CD4-positive, alpha-beta T cell (primary cell): ENCODE measurements at places on chromosomes 3 and 15.

GRCh38 chr3:159191447-159191846, 389.6 kb downstream of the MFSD1 start:
- no peak overlapping the region for H3K4me3 ChIP-seq
- no peaks in the 10 kb centered on the region for H3K4me1 ChIP-seq
- no peaks in the 10 kb centered on the region for H3K36me3 ChIP-seq
- no peak overlapping the region for H3K27ac ChIP-seq
- no peak for DNase-seq

DNA sequence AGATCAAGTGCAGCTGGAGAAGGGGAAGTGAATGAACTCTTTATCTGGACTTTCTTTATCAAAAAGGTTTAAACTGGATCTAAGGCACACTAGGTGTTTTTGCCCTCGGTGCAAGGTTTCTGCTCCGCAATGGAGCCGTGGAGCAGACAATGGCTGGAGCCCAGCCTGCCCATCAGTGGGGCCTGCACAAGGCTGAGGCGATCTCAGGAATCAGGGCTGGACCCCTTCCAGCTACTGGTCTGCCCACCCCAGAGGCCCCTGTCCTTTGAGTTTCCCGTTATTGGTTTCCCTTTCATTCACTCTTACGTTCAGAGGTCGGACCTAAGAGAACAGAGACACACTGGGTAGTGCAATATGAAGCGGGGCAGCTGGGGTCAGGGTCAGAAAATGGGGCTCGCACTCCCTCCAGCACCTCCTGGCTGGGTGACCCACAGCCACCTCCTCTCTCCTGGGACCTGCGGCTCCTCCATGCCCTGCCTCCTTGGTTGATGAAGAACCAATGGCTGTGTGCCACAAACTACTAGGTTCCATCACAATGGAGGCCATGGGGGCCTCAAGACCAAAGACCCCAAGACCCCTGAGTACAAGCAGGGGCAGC, 164.6 kb downstream of the CHSY1 start:
- peaks cover 7% of the 10 kb centered on the region for H3K4me1 ChIP-seq
- H3K36me3 ChIP-seq, result no peaks in the 10 kb centered on the region
- no peaks in the 10 kb centered on the region for H3K27me3 ChIP-seq
- no peak for DNase-seq

GRCh38 chr3:149472030-149472797, 2.3 kb upstream of the TM4SF4 start:
- DNase-seq, result no peak
- H3K27ac ChIP-seq, result no peak overlapping the region
- H3K27me3 ChIP-seq, result peaks cover 2% of the 10 kb centered on the region
- H3K4me3 ChIP-seq, result no peak overlapping the region
- no peaks in the 10 kb centered on the region for H3K36me3 ChIP-seq
- no peaks in the 10 kb centered on the region for H3K4me1 ChIP-seq

DNA sequence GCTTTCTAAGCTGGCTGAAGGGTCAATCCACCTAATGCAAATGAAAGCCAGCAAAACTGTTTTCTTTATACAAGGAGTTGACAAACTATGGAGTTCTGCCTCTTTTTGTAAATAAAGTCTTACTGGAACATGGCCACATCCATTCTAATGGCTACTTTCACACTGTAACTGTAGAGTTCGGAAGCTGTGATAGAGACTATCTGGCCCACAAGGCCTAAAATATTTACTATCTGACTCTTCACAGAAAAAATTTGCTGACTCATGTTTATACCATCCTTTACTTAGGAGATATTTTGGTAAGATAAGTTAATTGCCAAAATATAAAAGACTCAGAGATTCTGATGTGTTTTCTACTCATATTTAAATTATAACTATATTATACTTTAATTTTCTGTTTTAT, 93.7 kb upstream of the GK5 start:
- no peaks in the 10 kb centered on the region for H3K4me1 ChIP-seq
- H3K27me3 ChIP-seq, result no peaks in the 10 kb centered on the region
- DNase-seq, result no peak
- H3K27ac ChIP-seq, result no peak overlapping the region

- no peak overlapping the region for H3K4me3 ChIP-seq
- DNase-seq, result no peak
- no peaks in the 10 kb centered on the region for H3K4me1 ChIP-seq
These were observed 145.0 kb downstream of the MYLK start for GRCh38 chr3:123739106-123739505.

- no peaks in the 10 kb centered on the region for H3K4me1 ChIP-seq
- H3K27ac ChIP-seq, result no peak overlapping the region
These were observed 587.5 kb downstream of the TUSC7 start for GRCh38 chr3:117297065-117297464.

- no peaks in the 10 kb centered on the region for H3K27me3 ChIP-seq
- no peaks in the 10 kb centered on the region for H3K4me1 ChIP-seq
- H3K36me3 ChIP-seq, result no peaks in the 10 kb centered on the region
- no peak for DNase-seq
- H3K27ac ChIP-seq, result no peak overlapping the region
- H3K4me3 ChIP-seq, result no peak overlapping the region
These were observed 21.2 kb downstream of the ZDHHC23 start for GRCh38 chr3:113968986-113969385.

DNA sequence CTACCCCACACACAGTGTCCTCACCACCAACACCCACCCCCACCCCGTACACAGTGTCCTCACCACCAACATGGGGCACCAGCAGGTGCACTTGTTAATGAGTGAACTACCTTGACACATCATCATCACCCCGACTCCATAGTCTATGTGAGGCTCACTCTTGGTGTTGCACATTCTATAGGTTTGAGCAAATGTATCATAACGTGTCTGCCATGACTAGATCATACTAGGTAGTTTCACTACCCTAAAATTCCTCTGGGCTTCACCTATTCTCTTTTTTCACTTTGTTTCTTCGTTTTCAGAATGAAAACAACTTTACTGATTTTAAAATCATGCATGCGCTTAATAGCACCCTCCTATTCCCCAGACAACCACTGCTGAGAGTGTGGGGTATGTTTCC, 102.6 kb upstream of the SLC6A6 start:
- no peaks in the 10 kb centered on the region for H3K36me3 ChIP-seq
- peaks cover 6% of the 10 kb centered on the region for H3K27me3 ChIP-seq
- DNase-seq, result no peak
- no peak overlapping the region for H3K4me3 ChIP-seq

DNA sequence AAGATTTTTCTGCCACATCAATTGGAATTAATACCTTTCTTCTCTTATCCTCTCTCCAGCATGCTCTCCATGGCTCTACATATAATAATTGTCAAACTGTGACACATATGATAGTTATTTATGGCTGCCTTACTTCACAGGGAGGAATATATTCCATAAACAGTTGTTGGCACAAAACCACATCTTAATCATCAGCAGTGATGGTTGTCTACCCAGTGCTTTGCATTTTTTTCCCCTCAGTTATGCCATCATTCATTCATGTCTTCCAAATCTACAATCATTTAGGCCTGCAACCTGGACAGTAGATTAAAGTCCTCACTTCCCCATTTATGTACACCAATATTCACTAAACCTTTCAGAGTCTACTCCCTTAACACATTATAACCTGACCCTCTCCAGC, 107.7 kb downstream of the THRB start:
- no peak for DNase-seq
- no peaks in the 10 kb centered on the region for H3K4me1 ChIP-seq
- no peaks in the 10 kb centered on the region for H3K27me3 ChIP-seq
- no peaks in the 10 kb centered on the region for H3K36me3 ChIP-seq
- H3K27ac ChIP-seq, result no peak overlapping the region

DNA sequence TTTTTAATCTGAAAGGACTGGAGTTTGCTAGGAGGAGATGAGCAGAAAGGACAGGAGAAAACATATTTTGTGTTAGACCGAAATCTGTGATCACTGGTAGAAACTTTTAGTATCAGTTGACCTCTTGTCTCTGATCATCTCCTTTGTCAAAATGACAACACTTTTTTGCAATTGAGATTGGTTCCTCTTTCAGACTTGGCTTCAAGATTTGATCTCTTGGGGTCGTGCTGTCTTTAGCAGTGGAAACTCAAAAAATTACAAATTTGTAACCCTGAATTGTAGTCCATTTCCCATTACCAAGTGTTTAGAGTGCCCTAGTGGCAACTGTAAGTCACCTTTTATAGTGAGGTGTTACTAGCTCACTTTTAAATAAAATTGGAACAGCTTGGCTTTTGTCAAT, 107.4 kb downstream of the KLHL25 start:
- H3K4me3 ChIP-seq, result no peak overlapping the region
- no peak for DNase-seq
- peaks cover 34% of the 10 kb centered on the region for H3K4me1 ChIP-seq
- H3K27me3 ChIP-seq, result no peaks in the 10 kb centered on the region
- H3K36me3 ChIP-seq, result peaks cover 44% of the 10 kb centered on the region
- peak overlapping the region; percentile 13 for H3K27ac ChIP-seq
